RKO (cell line): ENCODE measurements at places on chromosomes 11 and 22.

DNA sequence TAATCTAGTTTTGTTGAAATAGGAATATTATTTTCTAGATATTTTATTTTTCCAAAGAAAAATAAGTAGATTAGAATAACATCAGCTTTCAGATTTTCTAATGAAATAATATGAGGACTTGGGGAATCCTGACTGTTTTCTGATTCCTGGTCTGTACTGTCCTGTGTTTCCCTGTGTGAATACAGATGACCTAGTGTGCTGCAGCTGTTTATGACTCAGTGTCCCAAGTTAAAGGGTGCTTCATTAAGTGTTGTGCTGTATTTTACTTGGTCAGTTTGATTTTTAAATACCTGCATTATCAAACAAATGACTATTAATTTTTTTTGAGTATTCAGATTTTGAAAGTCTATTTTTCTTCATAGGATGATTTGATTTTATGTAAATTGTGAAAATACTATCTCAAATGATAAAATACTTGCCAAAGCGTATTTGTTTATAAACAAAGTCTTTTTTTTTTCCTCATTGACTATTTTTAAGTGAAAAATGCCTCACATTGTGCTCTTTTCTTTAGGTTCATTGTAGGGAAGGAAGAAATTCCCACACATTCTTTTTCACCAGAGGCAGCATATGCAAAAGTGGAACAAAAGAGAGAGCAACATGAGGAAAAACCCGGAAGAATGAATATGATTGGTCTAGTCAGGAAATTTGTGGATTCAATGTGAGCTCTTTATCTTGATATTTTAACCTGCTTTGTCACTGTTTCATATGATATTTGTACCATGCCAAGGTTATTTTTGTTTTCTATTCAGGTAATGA is 264.2 kb downstream of the TMEM135 start:
- peak; percentile 8 for DNase-seq

DNA sequence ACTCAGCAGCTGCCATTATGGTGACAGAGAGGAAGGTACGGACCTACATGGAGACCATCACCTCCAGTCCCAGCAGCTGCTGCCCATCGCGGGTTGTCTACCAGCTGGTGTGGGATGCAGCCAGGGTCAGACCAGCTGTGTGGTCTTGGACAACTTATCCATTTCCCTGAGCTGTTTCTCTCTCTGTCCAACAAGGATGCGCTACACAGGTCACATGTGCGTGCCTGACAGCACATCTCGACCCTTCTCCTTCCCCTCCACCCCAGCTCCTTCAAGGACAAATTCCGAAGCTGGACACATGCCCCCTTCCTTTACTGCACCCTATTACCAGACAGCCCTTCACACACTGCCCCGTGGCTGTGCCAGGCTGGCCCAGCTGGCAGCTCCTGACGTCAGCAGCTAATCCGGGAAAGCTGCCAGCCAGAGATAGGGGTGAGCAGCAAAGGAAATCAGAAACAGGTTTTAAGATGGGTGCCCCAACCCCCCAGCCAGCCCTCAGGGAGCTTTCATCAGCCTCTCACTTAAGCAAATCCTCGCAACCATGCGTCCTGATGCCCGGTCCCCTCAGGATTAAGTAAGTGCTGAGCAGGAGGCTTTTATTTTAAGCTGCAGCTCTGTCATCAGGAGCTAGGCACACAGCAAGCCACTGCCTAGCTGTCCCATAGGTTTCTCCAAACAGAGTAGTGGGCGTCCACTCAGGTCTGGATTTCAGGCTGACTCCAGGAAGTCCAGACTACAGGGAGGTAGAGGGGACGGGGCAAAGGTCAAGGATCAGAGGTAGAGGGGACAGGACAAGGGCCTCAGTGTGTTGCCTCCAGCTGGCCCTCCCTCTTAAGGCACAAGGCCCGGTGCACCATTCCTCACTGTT is 20.3 kb downstream of the TEF start:
- no peak for DNase-seq

DNA sequence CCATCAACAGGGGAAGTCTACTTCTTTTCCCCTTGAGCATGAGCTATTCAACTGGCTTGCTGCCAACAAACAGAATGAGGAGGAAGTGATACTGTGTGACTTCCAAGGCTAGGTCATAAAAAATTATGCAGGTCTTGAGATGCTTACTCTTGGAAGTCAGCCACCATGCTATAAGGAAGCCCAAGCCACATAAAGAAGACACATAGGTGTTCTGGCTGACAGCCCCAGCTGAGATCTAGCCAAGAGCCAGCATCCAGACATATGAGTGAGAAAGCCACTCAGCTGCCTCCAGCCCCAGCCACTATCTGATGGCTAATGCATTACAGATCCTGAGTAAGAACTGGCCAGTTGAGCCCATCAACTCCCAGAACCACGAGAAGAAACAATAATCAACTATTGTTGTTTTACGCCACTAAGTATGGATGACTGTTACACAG is 31.0 kb upstream of the PPP2R1B start:
- peak; percentile 34 for DNase-seq

DNA sequence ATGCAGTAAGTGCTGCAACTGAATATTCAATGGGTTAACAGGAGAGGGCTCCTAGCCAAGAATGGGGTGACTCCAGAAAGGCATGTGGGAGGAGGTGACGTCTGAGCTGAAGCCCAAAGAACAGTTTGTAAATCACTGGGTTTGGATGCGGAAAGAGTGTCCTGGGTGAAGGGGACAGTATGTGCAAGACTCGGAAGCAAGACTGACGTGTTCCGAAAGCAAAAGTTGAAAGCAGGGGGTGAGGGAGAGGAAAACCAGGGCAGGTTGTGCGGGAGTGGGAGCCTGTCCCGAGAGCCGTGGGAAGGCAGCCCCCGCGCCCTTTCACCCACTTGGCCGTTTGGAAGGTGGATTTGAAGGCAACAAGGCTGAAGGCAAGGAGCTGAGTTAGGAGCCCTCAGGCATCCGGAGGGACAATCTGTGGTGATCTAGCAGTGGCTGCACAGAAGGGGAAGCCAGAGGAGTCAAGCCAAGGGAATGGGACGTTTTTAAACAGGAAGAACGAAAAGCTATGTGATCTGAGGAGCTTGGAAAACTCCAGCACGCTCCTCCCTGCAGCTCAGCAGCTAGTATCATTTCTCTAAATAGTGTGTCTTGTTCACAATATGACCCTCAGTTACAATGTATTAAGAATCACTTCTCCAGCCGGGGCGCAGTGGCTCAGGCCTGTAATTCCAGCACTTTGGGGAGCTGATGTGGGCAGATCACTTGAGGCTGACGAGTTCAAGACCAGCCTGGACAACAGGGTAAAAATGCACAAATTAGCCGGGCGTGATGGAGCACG is 7.7 kb downstream of the SLC25A18 start:
- DNase-seq = no peak

DNA sequence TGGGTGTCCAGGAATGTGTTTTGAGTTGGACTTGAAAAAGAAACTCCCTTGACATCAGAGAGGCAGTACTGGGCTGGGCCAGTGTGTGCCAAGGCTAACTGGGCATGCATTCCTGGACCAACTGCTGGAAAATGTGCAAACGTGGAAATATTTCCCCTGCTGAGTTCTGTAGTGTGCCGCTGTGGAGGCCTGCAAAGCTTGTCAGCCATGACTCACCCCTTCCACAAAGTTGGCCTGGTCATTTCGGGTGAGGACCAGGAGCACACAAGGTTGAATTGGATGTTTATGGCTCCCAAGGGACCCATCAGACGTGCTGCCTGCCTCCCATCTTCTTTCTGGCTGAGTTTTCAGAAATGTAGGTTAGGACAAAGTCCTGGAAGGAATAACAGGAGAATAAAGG is 513.1 kb downstream of the MIAT start:
- DNase-seq = peak; percentile 5

DNA sequence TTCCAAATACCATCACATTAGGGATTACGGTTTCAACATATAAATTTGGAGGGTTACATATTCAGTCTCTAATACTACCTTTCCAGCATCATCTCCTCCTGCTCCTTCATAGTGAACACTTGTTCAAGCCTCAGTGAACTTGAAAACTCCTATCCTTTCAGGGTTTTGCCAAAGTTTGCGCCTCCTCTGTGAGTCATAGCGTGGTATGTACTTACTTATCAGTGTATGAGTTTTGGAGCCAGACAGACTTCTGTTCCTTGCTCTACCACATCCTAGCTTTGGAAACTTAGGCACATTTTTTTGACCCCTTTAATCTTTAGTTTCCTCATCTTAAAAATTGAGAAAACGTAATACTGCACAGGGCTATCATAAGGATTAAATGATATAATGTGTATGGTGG is 160.1 kb upstream of the ZC3H12C start:
- DNase-seq = no peak

DNA sequence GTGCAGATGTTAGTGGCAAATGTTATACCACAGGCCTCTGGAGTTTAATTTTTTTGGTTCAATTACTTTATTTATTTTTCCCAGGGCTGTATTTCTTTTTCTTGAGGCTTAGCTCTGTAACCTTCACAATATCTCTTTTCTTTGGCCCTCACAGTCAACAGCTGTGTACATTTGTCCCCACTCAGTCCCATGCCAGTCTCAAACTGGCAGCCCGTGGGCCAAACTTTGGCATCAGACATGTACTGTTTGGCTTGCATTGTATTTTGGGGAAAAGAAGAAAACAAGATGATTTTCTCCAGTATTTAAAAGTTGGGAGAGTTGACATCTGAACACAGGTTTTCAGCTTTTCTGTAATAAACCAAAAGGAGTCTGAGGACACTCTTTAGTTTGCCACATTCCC is 87.1 kb downstream of the PRR5L start:
- DNase-seq = no peak

GRCh38 chr11:772429-773390 is 4.6 kb downstream of the GATD1 start:
- DNase-seq = no peak

DNA sequence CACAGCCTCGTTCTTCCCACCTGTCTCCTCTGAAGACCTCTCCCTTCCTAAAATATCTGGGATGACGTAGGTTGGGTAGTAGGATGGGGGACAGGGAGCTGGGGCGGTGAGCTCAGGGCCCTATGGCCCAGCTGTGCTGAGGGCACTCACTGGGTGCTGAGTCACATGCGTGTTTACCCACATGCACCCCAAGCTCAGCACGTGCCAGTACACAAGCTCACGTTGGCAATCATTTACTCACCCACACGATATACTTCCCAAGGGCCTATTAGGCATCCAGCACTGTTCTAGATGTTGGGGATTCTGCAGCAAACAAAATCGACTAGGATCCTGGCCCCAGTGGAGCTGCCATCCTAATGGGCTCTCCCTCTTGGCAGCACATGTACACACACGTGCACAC is 28.7 kb downstream of the ARAP1 start:
- no peak for DNase-seq

DNA sequence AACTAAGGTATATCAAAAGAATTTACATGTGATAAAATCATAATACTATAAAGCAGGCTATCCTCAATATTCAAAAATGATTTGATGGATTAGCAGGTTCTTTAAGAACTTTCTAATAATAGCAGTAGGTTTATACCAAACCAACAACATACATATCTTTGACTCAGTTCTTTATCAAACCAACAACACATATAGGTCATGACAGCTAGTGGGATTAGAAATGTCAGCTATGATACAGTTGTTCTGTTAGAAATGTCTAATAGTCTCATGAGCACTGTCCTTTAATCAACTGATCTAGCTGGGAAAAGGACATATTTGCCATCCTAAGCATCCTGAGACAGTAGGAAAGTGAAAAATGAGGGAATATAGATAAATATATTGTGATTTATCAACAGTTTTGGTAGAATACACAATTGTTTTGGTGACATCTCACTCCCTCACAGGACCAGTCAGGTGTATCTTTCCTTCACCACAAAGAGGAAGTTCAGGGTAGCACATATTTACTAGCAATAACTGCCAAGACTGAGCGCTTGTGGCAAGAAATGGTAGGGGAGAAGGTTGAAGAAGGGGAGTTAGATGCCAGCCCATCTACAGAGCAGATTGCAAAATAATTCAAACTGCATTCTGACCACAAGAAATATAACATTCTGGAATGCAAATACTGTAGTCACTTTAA is 90.8 kb upstream of the APOA1 start:
- no peak for DNase-seq

DNA sequence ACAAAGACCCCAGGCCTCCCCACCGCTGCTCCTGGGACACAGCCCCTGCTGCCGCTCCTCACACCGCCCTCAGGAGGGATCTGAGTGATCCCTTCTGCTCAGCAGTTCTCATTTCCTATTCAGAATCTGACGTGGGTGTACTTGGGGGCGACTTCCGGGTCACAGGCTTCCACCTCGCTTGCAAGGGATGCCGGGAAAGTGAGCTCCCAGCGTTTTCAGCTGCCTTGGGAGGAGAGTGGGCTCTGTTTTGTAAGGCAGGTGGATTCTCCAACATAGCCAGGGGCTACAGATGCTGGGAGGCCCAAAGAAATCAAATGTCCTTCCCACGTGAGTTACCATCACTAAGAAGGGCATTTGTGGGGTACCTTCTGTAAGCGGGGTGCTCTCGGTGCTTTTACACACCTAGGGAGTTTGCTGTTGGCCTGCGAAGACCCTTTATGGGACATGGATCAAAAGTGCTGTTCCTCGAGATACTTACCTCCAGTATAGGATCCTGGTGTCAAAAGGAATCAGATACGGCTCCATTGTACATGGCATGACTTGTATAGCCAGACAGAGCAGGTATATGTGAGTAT is 9.7 kb upstream of the LRRC10B start:
- DNase-seq = no peak

- DNase-seq = no peak
These were observed 38.4 kb upstream of the GLYAT start for GRCh38 chr11:58770166-58770565.

GRCh38 chr22:50286701-50287318 is 16.6 kb upstream of the MAPK11 start:
- DNase-seq = no peak

DNA sequence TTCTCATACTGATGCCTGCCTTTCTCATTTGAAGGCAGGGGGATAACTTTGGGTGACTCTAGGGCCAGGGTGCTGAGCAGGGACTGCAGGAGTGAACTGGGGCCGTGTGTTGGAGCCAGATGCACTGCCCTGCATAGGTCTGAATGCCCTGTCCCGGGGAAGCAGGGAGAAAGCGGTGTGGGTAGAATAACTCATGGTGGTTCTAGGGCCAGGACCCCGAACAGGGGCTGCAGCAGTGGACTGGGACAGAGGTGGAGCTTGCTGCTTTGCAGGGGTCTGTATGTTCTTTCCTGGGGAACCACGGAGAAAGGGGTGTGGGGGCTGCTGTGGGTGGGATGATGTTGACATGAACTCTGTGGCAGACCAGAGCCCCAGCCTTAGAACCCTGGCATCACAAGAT is 52.9 kb downstream of the GAB4 start:
- no peak for DNase-seq

GRCh38 chr11:102926961-102927623 is 28.4 kb downstream of the MMP13 start:
- DNase-seq = no peak

- no peak for DNase-seq
These were observed 215.4 kb upstream of the UBASH3B start for GRCh38 chr11:122439866-122440810.

- DNase-seq = no peak
These were observed 500.6 kb upstream of the CHORDC1 start for GRCh38 chr11:90723475-90723874.

DNA sequence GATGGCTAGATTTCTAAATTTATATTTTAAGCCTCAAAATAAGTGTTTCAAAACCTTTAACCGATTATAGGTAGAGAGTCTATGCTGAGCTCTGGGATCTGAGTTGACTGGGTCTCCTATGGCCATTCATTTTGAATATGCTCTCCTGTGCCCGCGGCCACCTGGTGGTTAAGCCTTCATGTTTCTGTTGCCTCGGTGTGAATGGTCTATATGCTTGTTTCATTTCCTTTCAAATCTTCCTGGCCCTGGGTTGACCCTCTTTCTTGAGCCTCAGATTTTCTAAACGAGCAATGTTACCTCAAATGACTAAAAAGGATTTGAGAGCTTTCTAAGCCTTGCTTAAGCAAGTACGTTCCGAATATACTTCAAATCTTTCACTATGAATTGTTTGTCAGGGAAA is 789.4 kb upstream of the KIRREL3 start:
- DNase-seq = peak; percentile 18
